ENCODE measurements at places on chromosomes 2 and 18. TPM values are rescaled to one million over a fixed set of nuclear protein-coding genes. Genes with fewer than 3 reads are reported as not detected.

- DNase-seq, result peak; percentile 20
Measured at GRCh38 chr2:36427790-36428243, 72.2 kb downstream of the CRIM1 start.

GRCh38 chr2:234107861-234108260 lies 57.4 kb downstream of the SPP2 start:
- DNase-seq, result no peak

DNA sequence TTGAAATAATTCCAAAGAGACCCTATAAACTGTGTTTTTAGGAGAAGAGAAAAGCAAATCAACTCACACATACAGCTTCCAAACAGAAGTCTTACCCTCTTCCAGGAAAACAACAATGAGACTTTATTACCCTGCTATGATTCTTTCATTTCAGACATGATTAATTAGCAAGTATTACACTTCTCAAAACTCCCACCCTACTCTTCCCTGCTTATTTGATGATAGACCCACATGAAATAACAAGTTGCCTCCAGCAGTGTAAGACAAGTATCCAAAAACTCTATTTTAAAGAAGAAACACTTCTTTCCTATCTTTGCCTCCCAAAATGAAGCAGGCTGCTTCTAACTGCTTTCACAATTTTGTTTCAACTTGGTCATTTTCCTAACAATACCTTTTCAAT lies 4.1 kb downstream of the FIGN start:
- DNase-seq, result no peak

GRCh38 chr2:16628314-16628713 lies 37.3 kb downstream of the CYRIA start:
- no peak for DNase-seq

- DNase-seq, result no peak
Measured at GRCh38 chr2:15976354-15976753, 36.0 kb downstream of the MYCN start.

DNA sequence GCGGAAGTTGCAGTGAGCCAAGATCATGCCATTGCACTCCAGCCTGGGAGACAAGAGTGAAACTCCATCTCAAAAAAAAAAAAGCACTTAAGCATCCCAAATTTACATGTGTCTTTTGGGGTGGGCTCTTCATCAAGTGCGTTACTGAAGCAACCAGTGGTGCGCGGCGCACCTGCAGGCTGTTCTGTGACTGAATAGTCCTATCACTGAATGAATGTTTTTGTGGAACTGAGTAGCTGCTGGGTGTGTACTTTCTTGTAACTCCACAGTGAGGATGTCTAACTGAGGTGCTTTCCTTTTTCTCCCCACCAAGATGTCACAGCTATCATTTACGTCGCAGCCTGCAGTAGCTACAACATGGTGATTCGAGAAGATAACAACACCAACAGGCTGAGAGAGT lies 17.0 kb downstream of the CHMP1B start:
- DNase-seq, result no peak

DNA sequence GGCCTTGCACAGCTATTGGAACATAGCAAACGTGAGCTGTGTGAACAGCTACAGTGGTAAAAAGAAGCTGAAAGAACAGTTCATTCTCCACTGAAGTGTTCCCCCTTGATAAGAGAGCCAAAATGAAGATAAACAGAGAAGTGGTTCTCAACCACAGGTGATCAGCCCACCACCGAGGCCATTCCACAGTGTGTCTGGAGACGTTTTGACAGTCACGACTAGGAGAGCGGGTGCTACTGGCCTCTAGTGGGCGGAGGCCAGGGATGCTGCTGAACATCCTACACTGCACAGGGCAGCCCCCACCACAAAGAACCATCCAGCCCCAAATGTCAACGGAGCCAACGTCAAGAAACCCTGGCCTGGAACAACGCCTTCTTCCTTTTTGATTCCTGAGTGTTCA lies 38.4 kb downstream of the ADCY3 start:
- no peak for DNase-seq

- DNase-seq, result no peak
Measured at GRCh38 chr2:239585422-239585821, 184.6 kb upstream of the HDAC4 start.

DNA sequence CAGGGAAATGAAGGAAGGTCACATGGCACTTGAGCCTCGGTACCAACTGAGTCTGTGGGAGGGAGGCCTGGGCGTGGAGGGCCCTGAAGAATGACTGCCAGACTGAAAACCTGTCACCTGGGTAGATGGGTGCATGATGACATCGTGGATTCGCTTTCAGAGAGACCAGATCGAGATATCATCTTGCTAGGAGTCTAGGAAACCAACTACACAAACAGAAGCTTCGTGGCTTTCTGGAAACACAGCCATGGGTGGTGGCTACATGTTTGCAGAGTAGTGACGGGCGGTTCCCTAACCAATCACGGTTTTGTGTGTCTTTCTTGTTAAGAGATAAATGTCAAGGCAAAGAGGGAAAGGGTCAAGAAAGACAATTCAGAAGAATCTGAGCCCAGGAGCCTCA lies 155.0 kb downstream of the EIPR1 start:
- DNase-seq, result no peak

DNA sequence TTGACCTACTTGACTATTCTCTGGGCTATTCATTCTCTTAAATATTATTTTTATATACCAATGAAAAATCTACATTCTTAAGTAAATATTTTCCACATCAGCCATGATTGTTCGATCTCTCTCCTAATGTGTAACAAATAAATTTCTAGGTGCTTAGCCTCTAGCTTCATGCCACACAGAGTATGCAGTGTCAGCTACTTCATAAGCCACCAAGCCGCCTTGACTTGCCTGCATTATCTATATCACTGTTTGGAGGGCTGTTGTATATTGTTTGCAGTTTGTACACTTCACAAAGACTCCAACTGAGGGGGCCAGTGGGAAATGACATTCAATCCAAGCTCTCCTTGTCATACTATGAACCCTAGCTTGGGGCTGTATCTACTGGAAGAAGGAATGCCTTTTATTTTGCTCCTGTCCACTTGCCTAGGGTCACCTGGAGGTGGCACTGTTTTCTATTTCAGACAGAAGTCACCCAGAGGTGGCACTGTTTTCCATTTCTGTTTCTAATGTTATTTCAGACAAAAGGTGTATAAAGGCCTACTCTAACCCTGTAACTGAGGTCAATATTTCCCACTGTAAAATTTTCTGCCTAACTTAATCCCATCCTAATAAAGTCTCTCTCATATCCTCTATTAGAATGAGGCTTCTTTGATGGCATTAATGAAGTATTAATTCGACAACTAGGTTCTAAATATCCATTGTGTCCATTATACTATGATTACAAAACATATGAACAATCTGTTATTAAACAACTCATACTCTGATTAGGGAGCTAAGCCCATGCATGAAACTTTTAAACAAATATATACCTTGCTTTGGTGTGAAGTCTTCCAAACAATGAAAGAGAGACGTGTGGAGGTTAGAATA lies 36.4 kb downstream of the COL5A2 start:
- DNase-seq, result peak; percentile 76

DNA sequence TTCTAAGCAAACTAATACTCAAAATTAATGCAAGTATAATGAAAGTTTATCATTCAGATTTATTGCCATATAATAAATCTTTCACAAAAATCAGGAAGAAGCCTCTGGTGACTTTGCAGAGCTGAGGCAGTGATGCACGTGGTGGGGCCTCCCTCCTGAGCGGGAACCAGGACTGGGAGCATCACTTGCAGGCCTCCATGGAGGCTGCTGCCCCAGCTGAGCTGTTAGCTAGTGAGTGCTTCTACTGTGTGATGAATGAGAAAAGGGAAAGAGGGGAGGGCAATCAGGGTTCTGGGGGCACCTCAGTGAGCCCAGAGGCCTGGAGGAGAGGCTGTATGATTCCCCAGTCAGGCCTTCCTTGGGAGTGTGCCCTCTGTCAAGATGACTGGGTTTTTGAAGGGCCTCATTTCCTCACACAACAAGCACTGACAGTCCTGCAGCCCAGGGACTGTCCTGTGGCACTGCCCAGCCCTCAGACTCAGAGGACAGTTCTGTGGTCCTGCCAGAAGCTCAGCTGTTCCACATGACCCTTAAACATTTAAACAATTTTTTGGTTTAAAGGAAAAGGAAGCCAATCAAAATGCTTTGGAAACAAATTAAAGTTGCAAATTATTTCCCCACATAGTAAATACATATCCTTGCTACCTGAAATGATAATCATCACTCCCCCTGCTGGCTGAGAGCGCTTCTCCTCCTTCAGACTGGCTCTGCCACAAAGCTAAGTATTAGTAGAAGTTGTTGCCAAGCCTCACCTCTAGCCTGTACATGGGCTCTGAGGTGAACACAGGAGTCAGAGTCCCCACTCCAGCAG lies 90.9 kb upstream of the SMAD7 start:
- DNase-seq, result peak; percentile 40

DNA sequence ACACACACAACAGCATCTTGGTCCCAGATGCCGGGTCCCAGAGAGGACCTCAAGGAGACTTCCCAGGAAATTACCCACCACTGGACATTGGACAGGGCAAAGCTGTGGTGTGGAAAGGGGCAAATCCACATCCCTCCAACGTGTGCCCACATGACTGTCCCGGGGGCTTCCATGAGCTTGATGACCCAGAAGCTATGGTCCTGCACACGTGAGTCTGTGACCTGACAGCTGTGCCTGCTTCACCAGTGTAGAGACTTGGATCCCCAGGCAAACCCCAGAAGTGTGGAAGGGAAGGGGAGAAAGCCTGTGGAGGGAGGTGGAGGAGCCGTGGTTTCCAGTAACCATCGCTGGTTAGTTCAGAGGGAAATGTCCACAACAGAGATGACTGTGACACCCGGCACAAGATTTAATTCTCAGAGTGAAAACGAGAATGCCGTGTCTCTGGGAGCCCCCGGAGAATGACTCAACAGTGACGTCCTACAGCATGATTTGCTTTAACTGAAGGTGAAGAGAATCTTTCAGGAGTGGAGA lies 19.1 kb upstream of the GPR55 start:
- no peak for DNase-seq

DNA sequence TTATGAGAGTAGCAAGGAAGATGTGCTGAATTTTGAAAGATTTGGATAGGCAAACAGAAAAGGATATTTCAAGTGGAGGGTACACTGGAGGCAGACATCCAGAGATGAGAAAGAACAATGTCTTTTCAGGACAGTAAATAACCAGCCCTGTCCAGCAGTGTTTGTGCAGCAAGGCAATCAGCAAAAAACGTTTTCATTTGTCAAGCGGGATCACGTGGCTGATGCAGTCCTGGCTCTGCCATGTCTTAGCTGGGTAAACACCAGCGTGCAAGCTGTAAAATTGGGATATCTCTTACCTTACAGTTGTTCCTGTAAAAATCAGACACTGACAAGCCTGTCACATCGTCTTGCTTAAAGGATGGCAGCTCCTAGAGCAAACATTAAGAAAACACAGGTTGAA lies 67.8 kb downstream of the CWC22 start:
- DNase-seq, result no peak

DNA sequence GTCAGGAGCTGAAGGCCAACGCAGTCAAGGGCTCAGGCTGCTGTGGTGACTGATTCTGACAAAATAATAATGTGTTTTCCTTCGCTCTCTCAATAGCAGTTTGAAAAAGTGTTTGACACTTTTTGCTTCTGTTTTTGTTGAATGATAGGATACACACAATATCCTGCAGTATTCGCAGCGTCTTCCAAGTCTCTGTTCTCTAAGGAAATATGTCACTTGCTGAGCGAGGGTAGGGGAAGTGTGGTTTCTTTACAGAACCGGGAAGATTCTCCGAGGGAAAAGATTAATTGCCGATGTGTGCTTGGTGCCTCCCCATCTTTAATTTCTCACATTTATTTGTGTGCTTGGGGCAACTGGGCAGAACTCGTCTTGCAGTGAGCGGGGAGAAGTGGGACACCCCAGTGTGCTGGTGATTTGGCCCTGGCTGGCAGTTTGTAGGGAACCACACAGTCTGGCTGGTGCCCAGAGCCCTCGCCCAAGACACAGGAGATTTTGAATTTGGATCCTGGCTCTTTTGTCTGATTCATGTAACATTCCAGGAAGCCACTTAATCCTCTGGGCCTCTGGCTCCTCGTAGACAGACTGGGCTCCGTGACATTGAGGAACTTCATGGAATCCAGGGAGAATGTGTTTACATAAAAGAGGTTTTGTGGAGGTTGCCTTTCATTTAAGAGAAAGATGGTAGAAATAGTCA lies 169.4 kb downstream of the LDLRAD4 start:
- no peak for DNase-seq

DNA sequence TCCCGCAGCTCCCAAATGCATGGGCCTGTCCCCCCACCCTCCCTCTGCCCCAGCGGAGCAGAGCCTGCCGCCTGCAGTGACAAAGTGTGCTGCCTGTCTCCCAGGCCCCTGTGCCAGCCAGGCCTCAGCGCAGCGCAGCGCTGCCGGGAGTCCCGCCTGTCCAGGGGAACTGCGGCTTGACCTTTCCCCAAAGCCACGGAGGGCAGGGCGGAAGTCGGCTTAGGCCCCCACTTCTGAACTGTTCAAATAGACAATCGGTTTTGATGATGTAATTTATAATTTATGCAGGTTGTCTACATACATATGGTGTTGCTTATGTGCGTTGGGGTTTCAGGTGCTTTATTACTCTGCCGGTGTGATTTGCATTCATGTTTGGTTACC lies 7.1 kb downstream of the GBX2 start:
- no peak for DNase-seq

- DNase-seq, result peak; percentile 57
Measured at GRCh38 chr2:240556553-240557100, 1.2 kb downstream of the ANKMY1 start.

- no peak for DNase-seq
Measured at GRCh38 chr18:45900623-45901022, 66.5 kb downstream of the EPG5 start.

- peak; percentile 33 for DNase-seq
Measured at GRCh38 chr18:53991202-53991601, 233.3 kb downstream of the MBD2 start.

DNA sequence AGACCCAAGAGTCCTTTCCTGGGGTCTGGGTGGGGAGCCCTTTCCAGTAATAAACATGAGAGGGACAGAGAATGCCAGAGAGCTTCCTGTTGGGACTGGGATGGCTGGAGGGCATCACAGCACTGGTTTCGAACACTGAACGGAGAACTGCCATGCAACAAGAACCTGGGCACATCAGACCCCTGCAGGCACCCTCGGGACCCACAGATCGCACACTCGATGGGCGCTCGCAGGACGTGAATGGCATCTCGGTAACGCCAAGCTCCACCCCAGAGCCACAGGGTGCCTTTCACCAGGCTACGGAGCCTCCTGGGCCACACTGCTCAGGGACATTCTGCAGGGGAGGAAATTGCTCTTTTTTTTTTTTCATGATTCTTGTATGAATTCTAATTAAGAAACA lies 25.1 kb downstream of the SLC66A2 start:
- DNase-seq, result no peak

Gene DLX2
- total RNA-seq, result 0.15 TPM

Gene NETO1
- not detected for total RNA-seq

Gene HOXD8
- not detected for total RNA-seq

Gene LIMS2
- total RNA-seq, result 1.0 TPM

Gene TMEM200C
- total RNA-seq, result 0.04 TPM

Gene DBI
- 659 TPM for total RNA-seq

Gene TRAPPC8
- total RNA-seq, result 45.0 TPM

Gene UGT1A5
- not detected for total RNA-seq

Gene INO80C
- 8.2 TPM for total RNA-seq

Gene SPP2
- total RNA-seq, result not detected

Gene MAP3K19
- total RNA-seq, result not detected

All from HepG2 (cell line).